Choroid plexus epithelial cell (primary cell): ENCODE measurements at places on chromosomes 1 and 21.

DNA sequence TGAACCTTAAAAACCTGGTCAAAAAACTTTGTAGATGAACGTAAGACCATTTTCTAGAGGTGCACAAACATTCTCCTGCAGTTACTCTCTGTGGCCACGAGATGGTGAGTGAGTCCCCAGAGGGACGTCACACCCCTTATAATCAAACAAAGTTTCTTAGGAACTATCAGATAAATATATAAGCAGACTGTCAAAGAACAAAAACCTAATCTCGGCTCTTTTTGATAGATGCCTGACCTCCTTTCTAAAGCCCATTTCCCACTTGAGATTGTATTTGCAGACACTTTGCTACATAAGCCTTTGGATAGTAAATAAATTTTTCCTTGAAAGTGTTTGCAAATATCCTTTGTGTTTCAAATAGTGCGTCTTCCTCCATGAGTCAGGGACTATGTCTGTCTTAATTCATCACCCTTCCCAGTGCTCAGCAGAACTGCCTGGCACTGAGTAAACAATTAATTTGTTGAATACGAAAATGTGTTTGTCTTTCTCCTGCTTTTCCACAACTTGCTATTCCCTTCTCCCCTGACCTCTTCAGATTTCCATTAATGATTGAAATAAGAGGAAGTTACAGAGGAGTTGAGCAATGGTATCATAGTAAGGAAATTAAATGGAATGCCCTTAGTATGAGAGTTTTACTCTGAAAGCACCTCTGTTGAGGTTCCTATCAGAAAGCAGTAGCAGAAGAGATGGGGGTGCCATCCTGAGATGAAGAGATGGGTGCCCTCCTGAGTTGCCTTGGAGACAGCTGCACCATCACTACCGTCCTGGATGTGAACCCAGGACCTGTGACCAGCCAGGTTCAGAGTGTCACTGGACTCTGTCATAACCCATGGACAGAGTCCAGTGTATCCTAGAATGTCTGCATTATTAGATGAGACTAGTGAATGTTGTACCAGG, 57.8 kb upstream of the RAVER2 start:
- DNase-seq, result peak; percentile 81

DNA sequence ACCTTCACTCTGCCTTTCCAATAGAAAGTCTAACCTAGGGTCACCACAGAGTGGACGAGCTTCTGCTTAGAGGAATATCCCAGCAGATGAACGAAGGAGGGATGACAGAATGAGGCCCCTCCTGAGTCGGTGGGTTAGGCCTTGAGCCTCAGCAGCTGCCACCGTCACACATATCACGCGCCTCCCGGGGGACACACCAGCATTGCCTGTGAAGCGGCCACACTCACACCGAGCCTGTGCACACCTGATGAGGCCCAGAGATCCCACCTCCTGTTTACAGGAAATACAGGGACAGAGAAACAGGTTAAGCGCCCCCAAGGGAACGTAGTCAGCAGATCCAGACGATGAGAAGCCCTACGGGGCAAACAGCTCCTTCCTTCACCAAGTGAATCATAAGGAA, 25.1 kb upstream of the LRRC47 start:
- DNase-seq, result no peak

DNA sequence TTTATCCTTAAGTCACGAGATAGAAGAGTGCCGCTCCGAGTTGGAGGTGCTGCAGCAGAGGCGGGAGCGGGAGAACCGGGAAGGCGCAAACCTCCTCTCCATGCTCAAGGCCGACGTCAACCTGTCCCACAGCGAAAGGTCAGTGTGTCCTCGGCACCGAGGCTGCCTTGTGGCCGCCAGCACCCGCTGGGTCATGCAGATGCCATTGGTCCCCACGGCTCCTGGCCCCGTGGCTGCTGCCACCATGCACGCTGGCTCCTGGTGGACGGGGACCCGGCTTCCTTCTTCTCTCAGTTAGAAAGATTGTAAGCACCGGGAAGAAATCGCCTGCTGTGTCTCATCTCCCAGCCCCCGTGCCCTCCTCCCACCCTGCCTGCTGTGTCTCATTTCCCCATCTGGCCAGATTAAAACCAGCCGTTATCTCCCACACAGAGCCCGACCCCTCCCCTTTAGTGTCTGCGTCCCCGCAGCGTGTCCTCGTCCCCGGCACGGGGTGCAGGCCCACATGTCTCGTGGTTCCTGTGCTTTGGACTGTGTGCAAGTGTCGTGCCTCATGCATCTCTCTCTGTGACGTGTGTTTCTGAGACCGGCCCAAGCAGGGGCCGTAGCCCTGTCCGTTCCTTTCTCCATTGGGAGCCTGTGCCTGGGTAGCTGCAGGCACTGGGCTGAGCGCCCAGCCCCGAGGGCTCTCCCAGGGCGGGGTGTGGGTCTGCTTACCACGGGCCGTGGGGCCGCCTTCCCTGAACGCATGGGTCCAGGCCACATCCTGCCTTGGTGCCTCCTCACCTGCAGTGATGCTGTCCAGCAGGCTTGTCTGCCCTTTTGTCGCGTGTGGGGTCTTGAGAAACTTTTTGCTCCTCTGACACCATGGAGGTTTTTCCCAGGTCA, 62.1 kb downstream of the PCNT start:
- peak; percentile 15 for DNase-seq

DNA sequence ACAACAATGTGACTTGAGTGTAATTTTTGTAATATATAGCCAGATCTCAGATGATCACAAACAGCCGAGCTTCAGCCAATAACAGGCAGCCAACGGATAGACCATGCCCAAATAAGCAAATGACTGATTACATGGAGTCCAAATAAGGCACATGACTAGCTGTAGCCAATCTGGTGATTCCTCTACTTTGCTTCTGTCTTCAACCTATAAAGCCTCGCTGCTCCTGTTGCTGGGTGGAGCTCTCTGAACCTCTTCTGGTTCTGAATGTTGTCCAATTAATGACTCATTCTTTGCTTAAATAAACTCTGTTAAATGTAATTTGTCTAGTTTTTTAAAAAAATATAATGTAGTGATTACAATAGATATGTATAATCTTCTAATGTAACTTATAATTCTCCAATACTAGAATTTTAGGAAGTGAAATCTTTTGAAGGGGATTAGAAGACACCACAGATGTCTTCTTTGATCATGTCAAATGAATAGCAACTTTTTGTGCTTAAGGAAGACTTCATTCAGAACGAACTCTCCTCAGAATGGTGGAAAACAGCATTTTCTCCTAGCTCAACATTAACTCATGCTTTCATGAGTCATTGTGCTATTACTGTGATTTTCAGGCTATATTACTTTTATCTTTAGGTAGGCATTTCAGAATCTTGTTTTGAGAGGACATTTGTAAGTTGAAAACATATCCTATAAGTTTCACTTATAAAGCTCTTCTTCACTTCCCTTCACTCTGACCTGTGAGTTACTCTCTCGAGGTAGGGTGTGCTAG, 857.8 kb upstream of the B3GALT2 start:
- peak; percentile 50 for DNase-seq

GRCh38 chr1:61119085-61119484, 36.7 kb downstream of the NFIA start:
- DNase-seq, result no peak

DNA sequence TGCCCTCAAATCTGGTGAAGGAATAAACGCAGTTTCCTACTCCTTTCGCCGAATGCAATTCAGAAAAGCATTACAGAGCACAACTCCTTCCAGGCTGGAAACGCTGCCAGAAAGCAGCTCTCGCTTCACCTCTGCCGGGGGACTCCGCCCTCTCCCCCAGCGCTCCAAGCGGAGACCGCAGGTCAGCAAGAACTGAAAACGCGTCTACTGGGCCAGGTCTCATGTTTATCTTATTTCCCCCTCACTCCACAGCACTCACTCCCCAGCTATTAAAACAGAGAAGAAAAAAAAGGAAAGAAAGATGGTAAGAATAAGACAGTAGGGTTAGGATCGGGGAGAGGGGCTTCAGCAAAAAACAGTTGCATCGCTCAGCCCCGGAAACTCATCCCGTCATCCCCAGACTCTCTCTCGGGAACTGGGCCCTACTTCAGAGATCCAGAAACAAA, 833 bp upstream of the RCOR3 start:
- DNase-seq, result peak; percentile 86

GRCh38 chr1:183734543-183735036, 70.3 kb upstream of the RGL1 start:
- DNase-seq, result peak; percentile 67

GRCh38 chr1:152981146-152981871, 2.6 kb upstream of the SPRR1A start:
- DNase-seq, result no peak

- no peak for DNase-seq
Measured at GRCh38 chr21:38286739-38287471, 30.1 kb downstream of the KCNJ15 start.

DNA sequence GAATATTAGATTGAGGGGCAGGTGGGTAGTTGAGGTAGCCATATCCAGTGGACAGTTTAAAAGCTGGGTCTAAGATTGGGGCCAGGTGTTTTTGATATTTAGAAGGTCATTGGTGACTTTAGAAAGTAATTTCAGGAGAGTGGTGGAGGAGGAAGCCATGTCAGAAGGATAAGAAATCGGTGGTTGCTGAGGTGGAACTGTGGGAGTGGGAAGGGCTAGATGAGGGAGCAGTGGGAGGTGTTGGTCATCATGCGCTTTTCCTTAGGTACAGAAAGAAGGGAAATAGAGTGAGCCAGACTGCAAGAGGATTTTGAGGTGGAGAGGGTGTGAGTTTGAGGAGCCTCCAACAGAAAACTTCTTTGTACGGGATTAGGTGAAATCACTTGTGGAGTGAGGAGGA, 7.2 kb downstream of the MTR start:
- DNase-seq, result no peak

DNA sequence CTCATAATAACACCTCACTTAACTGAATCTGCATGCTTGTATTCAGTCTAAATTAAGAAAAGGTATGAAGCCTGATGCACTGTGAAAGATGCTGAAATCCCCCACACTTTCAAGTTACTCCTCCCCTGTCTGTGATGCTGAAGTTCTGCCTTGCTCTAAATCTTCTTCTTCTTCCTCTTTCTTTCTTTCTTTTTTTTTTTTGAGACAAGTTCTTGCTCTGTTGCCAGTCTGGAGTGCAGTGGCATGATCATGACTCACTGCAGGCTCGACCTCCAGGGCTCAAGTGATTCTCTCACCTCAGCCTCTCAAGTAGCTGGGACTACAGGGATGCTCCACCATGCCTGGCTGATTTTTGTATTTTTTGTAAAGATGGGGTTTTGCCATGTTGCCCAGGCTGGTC, 231.0 kb upstream of the B3GALT2 start:
- peak; percentile 64 for DNase-seq

- DNase-seq, result peak; percentile 4
Measured at GRCh38 chr21:18244671-18245463, at the start of gene CHODL. TSS of gene CHODL (plus strand) at chr21:18244833. CDS start at chr21:18245224, 391 bp downstream.

DNA sequence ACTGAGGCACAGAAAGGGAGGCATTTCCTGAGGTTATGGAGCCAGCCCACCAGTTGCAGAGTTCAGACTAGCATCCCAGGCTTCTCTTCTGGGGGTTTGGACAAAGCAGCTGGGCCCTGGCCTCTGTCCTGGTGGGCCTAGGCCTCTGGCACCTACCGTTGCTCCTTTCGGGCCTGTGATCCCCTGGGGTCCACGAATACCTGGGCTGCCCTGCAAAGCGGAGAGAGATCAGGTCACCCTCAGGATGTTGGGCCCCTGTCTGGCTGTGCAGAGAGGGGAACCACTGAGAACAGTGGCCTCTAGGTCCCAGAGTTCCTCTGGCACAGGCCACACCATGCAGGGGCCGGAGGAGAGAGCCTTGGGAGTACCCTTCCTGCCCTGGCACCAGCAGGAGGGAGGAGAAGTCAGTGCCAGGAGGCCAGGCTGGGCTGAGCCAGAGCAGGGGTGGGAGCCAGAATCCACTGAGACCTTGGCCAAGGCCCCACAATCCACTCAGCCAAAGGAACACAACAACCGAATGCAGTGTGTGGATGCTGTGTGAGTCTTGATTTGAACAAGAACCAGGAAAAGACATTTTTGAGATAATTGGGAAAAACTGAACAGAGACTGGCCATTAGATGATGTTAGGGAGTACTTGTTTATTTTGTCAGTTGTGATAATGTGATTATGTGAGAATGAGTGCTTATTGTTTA, 8.9 kb downstream of the COL9A2 start:
- no peak for DNase-seq

GRCh38 chr1:167128261-167129227, 34.7 kb downstream of the STYXL2 start:
- DNase-seq, result peak; percentile 19

- no peak for DNase-seq
Measured at GRCh38 chr1:203473781-203474305, 1.8 kb upstream of the PRELP start.

GRCh38 chr1:157963713-157964112, 29.7 kb upstream of the KIRREL1 start:
- peak; percentile 77 for DNase-seq
